Activated naive CD4-positive, alpha-beta T cell (primary cell): ENCODE measurements at places on chromosomes 12 and 14.
A peak's percentile ranks its signal among the peaks of the same experiment; 100 is the strongest.

GRCh38 chr12:116556964-116557698 lies 2.0 kb upstream of the MAP1LC3B2 start:
- DNase-seq, result no peak

GRCh38 chr14:93133464-93133863 lies 17.7 kb upstream of the ITPK1 start:
- DNase-seq, result no peak

DNA sequence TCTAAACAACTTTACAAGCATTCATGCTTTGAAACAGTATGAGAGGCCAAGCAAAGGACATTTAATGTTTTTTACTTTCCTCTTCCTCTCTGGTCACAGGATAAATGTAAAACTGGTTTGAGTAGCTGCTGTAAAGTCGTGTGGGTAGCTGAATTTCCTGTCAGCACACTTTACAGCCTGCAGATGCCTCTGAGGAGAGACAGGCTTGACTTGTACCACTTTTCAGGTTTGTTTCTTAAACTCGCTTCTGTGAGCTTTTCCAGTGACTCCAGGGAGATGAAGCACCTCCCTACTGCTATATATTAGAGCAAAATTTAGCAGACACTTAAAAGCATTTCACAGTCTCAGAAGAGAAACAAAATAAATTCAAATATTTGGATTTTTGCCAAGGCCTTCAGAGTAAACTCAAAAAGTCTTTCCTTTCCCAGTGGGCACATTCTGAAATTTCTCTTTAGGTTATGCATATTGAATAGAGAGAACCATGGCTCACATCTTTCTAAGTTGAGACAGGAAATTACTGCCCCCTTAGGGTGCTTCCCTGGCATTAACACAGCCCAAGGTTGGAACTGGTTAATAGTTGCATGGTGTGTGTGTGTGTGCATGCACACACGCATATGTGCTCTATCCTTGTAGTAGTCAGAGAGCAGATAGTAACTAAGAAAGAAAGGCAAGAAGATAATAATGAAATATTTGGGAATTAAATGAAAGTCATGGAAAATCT lies 557.3 kb upstream of the MIS18BP1 start:
- DNase-seq, result no peak

GRCh38 chr12:108611884-108612415 lies 14.1 kb upstream of the TMEM119 start:
- peak; percentile 10 for DNase-seq

- no peak for DNase-seq
Measured at GRCh38 chr14:23862513-23862912, 91.1 kb upstream of the DHRS4 start.

DNA sequence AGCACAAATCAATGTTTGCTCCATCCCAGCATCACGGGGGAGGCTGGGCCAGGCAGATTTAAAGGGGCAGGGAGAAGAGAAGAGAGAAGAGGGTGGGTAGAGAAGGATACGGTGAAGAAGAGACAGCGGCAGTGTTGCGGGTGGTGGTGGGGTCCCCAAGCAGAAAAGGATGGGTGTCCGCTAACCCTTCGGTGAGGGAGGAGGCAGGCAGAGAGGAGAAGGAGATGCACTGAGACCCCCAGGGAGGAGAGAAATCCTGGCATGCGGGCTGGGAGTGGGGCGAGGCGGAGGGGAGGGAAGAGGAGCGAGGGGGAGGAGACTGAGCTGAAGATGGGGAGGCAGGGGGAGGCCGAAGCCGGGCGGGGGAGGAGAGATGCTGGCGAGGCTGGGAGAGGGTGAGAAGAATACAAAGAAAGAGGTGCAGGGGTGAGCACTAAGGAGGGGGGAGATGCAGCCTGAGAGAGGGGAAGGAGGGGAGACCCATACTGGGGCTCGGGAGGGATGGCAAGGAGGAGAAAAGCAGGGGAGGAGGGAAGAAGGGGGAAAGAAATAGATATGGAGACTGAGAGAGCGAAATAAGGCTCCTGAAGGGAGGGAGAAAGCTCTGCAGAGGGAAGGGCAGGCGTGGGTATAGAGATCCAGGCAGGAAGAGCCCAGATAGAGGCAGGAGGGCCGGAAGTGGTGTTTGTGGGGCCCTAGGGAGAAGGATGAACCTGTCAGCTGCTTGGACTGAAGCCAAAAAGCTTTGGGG lies at the start of gene JPH4:
TSS of gene JPH4 (minus strand) at position 231 of the 751 bp plus-strand sequence. CDS start 1,337 bp downstream, outside the sequence.
- no peak for DNase-seq

GRCh38 chr14:104991896-104992230 lies 6.3 kb downstream of the CLBA1 start:
- DNase-seq, result no peak

GRCh38 chr12:14327711-14328110 lies 37.8 kb upstream of the ATF7IP start:
- no peak for DNase-seq

GRCh38 chr14:50530358-50530757 lies 2.0 kb downstream of the MAP4K5 start:
- DNase-seq, result no peak

DNA sequence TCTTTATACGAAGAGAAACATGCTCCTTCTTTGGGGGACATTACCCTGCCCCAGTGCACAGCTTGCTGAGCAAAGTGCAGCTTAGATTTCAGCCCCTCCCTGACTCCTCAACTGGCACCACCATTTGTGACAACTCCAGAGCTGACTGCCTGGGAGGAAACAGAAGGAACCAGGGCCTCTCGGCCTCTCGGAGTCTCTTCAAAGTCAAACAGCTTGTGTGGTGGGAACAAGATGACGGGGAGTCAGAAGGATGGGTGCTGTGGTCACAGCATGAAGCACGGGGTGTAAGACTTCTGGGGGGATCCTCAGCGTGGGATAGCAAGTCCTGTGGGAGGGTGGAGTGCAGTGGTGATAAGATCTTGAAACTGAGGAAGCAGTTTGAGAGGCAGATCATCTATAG lies 123.5 kb upstream of the BCL2L14 start:
- no peak for DNase-seq

DNA sequence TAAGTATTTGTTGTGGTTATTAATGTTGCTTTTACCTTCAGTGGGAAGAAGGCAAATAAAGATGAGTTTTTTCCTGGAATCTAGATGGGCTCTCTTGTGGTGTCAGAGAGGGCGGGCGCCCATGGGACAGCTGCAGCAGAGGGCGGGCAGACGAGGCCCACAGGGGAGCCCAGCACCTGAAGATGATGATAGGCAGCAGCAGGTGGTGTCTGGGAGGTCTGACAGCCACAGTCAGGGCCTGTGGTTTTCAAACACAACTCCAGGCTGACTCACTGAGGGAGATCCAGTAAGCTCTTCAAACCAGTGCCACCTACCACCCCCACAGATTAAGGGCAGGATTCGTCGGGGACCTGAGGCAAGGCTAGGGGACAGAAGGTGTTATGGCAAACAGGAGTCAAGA lies 42.8 kb downstream of the NKX2-1 start:
- DNase-seq, result no peak

- no peak for DNase-seq
Measured at GRCh38 chr12:12661086-12661856, 34.7 kb downstream of the GPR19 start.

DNA sequence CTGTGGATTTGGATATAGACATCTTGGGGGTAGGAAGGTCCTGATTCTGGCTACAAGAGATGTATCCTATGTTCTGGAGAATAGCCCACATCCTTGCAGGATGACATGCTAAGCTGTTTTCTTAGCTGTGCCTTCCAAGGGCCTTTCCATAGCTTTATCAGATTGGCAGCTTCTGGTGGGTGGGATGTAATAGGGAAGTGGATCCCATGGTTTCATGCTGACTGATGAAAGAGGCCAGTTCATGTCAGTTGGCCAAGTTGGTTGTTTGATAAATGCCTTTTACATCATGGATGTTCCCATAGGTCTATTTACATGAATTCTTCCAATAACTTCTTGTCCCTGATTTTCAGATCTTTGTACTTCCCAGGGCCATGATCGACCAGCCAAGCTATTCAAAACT lies 169.1 kb upstream of the RMST start:
- no peak for DNase-seq

GRCh38 chr14:74945261-74945851 lies 10.0 kb downstream of the PGF start:
- DNase-seq, result no peak

- no peak for DNase-seq
Measured at GRCh38 chr14:94897082-94897481, 127.2 kb upstream of the GSC start.

GRCh38 chr12:124432376-124432775 lies 135.0 kb downstream of the NCOR2 start:
- no peak for DNase-seq

GRCh38 chr14:34604995-34605394 lies 25.0 kb downstream of the SNX6 start:
- no peak for DNase-seq

DNA sequence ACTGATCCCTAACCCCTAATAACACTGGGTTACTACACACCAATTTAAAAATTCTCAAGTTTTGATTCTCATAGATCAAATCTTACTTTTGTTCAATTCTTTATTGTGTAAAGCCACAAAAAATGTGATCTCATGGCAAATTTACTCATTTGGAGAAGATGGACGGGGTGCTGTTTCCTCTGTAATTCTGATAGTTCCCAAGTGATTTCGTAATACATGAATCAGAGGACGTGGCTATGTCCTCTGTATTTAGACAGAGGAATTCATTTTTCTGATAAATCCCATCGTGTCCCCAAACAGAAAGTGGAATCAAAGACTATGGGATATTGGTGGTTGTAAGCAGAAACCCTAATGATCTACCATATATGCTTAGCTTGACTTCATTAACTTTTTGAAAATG lies 76.6 kb upstream of the GNG2 start:
- DNase-seq, result no peak

GRCh38 chr12:96902076-96902475 lies 5.0 kb upstream of the NEDD1 start:
- no peak for DNase-seq

- no peak for DNase-seq
Measured at GRCh38 chr12:12823811-12824210, 10.7 kb downstream of the DDX47 start.

GRCh38 chr12:107014055-107014454 lies 27.1 kb upstream of the MTERF2 start:
- DNase-seq, result no peak

GRCh38 chr14:95320955-95321600 lies 1.4 kb upstream of the CLMN start:
- DNase-seq, result no peak
